ENCODE measurements at places on chromosomes 4 and X.

DNA sequence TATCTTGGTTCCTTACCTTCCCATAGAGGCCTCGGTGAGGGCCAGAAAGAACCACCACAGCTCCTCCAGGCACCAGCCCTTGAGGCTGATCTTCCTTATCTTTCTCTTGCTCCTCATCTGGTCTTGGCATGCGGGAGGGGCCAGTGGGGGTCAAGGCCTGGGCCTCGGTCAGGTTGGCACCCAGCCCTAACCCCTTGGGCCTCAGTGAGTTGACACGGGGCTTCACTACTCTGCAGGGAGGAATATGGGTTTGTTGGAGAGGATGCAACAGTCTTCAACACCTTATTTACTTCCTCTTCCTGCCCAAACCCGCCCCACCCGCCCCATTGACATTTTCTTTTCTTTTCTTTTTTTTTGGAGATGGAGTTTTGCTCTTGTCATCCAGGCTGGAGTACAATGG, 6.0 kb downstream of the GPKOW start:
- no peak for DNase-seq

GRCh38 chr4:74012130-74012529, 13.7 kb upstream of the CXCL5 start:
- DNase-seq, result no peak

DNA sequence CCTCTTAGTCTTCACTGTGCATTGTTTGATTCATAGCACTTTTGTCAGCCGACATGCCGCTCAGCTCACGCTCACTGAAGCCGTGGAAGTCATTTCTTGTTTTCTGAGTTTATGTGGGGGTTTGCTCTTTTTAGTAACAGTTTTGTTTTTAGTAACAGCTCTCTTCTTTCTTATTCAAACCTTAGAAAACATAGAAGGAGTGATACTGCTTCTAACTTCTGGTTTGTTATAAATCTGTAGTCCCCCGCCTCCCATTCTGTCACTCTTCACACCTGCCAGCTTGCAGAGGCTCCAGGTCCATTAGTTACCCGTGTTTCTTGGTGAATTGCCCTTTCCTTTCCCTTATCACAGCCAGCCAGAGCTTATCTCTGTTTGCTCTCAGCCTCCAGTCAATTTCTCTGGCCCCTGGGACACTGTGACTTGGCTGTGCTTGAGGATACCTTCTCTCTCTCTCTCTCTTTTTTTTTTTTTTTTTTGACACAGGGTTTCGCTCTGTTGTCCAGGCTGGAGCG, 50.5 kb downstream of the GRK4 start:
- no peak for DNase-seq

DNA sequence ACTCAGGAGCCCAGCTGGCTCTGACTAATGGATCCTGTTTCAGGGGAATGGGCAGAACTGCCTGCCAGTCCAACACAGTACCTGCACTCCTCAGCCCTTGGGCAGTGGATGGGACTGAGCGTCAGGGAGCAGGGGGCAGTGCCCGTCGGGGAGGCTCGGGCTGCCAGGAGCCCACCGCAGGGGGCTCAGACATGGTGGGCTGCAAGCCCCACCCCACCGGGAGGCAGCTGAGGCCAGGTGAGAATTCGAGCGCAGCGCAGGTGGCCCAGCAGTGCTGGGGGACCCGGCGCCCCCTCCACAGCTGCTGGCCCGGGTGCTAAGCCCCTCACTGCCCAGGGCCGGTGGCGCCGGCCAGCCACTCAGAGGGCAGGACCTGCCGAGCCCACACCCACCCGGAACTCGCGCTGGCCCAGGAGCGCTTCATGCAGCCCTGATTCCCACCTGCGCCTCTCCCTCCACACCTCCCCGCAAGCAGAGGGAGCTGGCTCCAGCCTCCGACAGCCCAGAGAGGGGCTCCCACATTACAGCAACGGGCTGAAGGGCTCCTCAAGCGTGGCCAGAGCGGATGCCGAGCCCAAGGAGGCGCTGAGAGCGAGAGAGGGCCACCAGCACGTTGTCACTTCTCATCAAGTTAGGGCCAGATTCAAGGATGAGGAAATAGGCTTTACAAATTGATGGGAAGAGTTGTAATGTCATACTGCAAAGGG, 668.8 kb downstream of the GALNTL6 start:
- DNase-seq, result no peak

GRCh38 chr4:55826986-55827385, 7.4 kb downstream of the EXOC1L start:
- no peak for DNase-seq

DNA sequence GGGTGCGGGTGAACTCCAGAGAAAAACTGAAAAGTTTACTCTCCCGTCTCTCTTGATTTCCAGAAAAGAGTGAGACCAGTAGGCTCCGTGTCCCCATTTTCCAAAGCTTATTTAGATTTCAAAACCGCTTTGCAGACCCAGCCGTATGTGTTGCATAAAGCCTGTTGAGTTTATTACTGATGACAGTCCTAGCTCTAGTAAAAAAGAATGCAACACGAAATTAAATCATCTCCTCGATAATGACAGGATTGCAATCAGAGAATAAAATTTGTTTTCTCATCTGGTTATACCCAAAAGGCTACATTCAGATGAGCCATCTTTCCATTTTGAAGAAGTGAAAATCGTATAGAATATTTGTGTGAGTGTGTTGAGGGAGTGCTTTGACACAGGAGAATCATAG, 16.1 kb upstream of the VCX3A start:
- no peak for DNase-seq

DNA sequence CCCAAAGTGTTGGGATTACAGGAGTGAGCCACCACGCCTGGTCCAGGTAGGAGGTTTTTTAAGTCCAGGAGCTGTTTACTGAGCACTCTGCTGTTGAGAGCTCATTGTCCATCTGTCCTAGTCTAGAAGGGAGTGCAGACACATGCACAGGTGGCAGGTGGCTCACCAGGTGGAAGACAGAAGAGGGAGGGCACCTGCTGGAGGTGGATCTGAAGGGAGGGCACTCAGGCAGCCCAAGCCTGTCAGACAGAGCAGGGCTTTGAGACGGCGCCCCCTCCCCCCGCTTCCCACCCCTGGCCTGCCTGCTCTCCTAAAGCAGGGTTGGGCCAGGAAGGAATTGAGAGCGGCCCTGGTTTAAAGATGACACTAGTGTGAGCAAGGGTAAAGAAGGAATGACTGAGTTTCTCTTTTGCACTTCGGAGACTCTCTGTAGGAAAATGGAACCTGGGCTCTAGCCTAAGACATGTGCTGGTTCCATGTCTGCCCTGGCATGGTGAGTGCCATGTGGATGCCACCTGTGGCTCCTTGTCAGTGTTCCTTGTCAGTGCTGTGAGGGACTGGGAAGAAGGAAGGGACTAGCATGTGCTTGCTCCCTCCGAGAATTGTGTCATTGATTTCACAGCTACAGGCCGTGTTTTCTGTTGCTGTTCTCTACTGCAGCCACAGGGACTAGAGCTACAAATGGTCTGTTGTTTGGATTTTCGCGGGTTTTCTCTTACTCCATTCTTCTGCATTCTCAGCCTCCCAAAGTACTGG, 108.6 kb downstream of the TNIP2 start:
- no peak for DNase-seq

DNA sequence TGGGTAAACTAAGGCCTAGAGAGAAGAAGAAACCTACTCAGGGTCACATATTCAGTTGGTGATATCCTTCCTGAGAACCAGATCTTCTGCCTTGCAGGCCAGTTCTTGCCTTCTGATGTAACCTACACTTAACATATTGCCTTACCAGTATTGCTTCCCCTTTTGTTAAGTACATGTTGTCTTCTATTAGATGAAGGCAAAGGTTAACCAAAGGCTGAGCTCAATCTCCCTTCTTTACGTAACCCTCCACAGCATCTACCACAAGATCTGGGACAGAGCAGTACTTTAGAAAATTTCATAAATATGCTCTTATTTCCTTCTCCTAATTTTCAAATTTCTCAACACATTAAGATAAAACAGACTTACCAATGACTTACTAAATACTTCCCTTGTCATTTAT, 474.4 kb downstream of the SH2D1A start:
- no peak for DNase-seq

GRCh38 chr4:89469930-89470375, 162.4 kb upstream of the GPRIN3 start:
- DNase-seq, result no peak

GRCh38 chrX:47648376-47648775, 2.0 kb downstream of the ELK1 start:
- DNase-seq, result no peak

DNA sequence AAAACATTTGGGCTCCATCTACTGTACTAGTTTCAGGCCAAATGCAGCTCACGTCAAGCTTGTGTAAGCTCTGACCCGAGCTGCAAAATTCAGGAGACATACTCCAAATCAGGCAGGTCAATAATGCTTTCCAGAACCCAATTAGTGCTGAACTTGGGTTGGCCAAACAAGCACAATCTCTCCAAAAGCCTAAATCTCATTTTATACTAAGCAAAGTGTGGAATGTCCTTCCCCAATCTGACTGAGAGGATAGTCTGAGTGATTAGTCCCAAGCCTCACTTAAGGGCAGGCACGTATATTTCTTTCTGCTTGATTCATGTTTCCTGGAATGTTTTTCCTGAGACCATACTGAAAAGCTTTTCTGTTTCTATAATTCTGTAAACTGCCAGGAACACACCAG, 79.9 kb downstream of the NKX6-1 start:
- no peak for DNase-seq

GRCh38 chrX:13389501-13389900, 69.6 kb upstream of the ATXN3L start:
- DNase-seq, result no peak

DNA sequence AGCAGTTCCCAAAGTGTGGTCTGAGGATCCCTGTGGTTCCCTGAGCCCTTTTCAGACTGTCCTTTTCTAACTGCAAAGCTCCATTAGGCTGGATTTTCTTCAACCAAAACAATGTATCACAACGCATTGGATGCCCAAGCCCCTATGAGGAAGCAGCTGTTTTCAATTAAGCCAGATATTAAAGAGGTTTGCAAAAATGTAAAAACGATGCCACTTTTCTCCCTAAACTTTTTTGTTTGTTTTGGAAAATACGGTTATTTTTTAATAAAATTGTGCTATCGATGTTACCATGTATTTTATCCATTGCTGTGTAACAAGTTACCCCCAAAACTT, 170.4 kb upstream of the BCOR start:
- no peak for DNase-seq

DNA sequence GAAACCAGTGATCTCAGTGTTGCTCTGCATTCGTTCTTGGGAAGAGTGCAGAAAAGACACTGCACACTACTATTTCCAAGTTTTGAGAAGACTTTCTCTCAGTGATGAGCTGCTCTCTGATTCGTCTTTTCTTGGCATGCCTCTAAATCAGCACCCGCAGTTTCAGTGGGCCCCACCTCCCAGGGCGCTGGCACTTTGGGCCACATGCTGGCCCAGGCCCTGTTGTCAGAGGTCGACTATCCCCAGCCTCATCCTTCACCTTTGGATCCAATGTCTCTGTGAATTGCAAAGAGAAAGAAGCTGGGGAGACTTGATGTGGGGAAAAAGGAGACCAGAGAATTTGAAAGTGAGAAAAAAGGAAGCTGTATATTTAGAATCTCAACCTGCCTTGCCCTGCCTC, 644.1 kb upstream of the PITX2 start:
- no peak for DNase-seq

- no peak for DNase-seq
Measured at GRCh38 chr4:113302051-113302450, 252.6 kb downstream of the ANK2 start.

GRCh38 chr4:3437582-3437936, 4.2 kb upstream of the HGFAC start:
- DNase-seq, result no peak

DNA sequence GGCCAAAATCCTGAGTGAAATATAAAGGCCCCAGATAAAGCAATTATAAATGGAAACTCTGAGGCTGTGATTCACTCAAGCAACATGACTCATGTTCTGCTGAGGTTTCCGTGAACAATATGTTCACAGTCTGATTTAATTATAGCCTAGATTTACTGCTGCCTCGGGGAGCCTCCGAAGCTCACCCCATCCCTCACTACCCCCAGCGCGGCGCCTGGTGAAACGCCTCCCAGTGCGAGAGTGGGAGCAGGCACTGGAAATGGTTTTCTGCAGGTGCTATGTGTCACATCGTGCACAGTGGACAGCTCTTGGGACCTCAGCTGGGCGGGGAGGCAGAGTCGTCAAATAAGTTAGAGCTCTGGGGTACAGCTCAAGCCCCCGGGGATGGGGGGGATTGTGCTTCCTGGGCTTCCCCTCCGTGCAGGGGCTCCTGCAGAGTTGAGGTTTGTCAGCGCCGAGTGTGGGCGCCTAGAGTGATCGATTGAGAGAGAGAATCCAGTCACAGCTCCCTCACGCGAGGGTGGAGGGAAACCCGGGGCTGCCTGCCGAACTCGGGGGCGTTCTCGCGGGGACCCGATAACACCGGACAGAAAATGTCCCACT, 110.6 kb downstream of the PHKA2 start:
- DNase-seq, result peak; percentile 7

DNA sequence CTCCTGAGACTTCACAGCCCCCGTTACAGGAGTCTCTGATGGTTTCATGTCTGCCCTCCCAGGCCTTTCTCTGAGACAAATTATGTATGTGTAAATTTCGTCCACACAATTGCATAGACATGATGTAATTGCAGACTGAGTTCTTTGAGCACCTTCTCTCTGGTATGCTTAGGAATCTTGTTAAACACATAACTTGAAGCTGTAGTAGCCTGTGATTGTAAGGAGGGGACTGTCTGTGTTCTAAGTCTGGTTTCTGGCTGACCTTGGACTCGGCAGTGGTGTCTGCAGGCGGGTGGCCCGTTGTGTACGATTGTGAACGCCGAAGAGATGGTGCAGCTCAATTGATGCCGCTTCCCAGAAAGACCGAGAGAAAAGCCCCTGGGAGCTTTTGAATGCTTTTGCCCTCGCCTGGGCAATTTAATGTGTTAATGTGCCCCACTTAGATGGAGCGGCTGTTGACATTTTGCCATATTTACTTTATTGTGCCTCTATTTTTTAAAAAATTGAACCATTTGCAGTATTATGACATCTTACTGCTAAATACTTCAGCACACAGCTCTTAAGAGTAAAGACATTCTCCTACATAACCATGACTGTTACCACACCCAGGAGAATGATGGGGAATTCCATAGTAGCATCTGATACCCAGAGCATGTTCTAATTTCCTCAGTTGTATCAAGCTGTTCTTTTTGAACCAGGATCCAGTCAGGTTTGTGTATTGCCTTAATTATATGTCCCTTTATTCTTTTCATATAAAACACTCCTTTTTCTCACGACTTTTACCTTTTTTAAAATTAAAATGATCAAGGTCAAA, 58.4 kb upstream of the TADA2B start:
- DNase-seq, result no peak

DNA sequence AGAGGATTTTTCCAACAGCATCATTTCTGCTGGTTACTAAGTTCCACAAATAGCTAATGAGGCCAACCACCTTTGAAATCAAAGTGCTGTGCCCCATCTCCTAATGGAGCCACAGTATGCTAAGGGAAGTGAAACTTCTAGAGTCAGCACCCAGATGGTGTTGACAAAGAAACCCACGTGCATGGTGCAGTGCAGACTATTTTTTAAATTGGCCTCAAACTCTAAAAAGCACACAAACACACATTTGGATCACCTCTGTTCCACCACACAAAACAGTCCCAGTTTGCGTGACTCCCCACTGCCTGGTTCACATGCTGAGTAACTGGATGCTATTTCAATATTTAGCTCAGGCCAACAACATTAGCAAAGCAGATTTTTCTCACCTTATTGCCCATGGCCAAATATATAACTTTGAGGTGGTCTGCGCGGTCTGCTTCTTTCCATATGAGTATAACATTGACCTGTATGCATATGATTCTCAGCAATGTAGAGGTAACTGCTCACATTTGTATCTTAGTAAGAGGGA, 69.9 kb downstream of the AMELX start:
- DNase-seq, result no peak

GRCh38 chr4:184253072-184253420, 35.4 kb upstream of the ENPP6 start:
- no peak for DNase-seq

GRCh38 chr4:38149472-38149996, 189.3 kb downstream of the PTTG2 start:
- no peak for DNase-seq

Data from activated naive CD8-positive, alpha-beta T cell treated with anti-CD3 and anti-CD28 coated beads, Interleukin-2, amount 50 U/mL, for 24 hours (primary cell).